Germinal center (tissue), 1 donor: ENCODE measurements at places on chromosomes 5 and 9.

DNA sequence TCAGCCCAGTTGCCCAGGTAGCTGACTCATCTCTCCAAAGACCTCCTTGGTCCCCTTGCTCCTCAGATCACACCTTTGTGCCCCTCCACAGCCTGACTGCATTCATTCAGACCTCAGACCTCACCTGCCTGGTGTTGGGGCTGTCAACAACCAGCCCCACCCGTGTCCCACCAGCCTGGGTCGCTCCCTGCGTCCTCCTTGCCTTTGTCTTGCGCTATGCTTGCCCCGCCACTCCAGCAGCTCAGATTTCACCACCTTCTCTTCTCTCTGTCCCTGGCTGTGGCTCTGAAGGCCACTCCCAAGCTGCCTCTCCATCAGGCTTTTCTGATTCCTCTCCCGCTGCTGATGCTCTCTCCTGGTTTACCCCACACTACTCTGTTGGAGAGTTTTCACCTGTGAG, 103.5 kb downstream of the MVB12B start:
- DNase-seq: no peak

DNA sequence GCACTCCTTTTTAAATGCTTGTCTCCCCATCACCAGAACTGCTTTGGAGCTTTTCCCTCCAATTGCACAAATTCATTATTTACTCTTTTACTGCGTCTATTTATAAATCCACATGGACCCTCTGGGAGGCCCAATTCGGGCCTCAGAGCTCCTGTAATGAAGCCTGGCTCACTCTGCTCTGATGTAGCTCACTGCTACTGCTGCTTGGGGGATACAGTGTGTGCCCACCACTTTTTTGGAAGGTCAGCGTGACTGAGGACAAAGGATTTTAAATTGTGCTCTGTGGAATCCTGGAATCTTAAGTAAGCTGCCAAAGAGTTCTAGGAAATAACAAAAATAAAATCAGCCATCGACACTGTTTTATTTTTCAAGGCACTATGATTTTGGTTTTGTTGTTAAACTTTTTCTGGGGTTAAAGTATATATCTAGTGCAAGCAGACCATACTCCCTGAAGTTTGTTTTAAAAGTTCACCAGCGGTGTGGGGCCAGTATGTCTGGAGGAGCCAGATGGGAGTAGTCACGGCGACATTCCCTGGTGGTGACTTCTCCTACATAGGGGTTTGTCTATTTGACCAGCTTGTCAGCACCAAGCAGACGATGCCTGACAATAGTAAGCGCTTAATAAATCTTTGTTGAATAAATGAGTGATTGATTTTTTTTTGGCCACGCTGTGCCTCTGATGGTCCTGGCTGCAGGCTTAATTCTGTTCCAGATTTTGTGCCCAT, 142.8 kb downstream of the TMEM38B start:
- no peak for DNase-seq

DNA sequence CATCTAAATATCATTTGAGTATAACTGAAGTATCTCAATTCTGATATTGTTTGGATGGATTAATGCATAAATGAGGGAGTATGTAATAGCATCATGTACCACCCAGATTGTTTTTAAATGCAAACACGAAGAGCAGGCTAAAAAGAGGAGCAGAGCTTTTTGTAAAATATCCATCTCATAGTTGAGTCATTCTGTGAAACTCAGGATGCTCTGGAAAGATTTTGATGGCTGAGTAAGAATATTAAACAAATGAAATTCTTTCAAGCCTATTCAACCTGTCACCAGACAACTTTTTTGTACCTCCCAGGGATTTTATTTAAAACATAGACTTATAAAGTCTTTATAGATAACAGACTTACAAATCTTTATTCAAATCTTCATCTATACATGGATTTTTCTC, 625.9 kb downstream of the TLE4 start:
- DNase-seq: no peak

DNA sequence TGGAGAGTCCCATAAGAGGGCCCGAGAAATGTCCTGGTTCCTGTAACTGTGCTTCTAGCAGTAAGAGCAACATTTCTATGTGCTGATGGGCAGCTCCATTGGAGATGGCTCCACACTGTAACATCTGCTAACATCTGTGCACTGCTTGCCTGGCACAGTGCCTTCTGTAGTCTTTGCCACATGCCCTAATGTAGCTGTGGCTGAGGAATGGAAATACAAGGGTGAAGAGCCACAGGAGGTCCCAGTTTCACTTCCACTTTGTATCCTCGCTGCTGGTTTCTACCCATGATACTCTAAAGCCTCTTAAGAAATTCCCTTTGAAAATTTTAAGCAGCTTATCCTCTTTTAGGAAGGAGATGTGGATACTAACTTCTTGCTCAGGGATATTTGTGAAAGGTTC, 97.4 kb downstream of the HOMER1 start:
- DNase-seq: peak; percentile 56

- peak; percentile 35 for DNase-seq
Measured at GRCh38 chr5:160312134-160312959, at the start of gene CCNJL. TSS of gene CCNJL (minus strand) at chr5:160312564. CDS start at chr5:160311923, 641 bp downstream.

- no peak for DNase-seq
Measured at GRCh38 chr9:124716808-124717207, 54.3 kb downstream of the NR6A1 start.

DNA sequence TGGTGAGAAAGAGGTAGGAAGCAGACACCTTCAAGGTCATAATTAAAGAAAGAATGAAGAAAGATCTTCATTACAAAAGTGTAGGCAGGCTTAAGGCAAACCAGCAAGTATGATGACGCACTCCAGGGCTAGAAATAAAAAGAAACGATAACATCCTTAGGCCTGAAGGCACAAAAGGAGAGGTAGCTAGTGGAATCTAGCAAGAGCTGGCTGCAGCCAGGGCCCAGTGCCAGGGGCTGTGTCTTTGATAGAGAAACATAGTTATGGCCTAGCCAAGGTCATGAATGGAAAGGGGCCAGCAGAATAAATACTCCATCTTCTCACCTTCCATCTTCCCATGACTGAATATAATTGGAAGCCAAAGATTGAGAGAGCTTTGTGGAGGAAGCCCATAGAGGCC, 6.8 kb upstream of the SH3TC2 start:
- no peak for DNase-seq

- DNase-seq: no peak
Measured at GRCh38 chr5:151497391-151498002, 50.1 kb downstream of the SLC36A1 start.

- DNase-seq: no peak
Measured at GRCh38 chr9:135471791-135472640, 7.6 kb upstream of the PPP1R26 start.

GRCh38 chr9:69086312-69086711, 50.8 kb downstream of the FXN start:
- no peak for DNase-seq

GRCh38 chr5:36035696-36036095, 31.0 kb downstream of the UGT3A2 start:
- no peak for DNase-seq

- DNase-seq: no peak
Measured at GRCh38 chr5:54045077-54045792, 265.1 kb downstream of the ARL15 start.

DNA sequence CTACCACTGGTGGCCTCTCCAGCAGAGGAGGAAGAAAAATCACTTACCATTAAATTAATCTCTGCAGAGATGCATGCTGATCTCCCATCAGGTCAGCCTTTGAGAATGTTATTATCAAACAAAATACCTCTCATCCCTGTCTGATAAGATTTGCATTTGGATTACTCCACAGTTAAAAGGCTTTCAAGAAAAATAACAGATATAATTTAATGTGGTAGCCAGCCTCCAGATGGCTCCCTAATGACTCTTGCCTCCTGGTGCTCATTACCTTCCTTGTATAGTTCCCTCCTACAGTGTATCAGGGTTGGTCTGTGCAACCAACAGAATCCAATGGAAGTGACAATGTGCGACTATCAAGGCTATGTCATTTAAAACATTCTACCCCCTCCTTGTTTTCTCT, 63.6 kb upstream of the TNPO1 start:
- DNase-seq: no peak
